Activated B cell treated with CpG ODN at 0.5 μM for 24 hours (primary cell): ENCODE measurements at places on chromosomes 12 and 14. TPM values are rescaled to one million over a fixed set of nuclear protein-coding genes. Genes with fewer than 3 reads are reported as not detected.

DNA sequence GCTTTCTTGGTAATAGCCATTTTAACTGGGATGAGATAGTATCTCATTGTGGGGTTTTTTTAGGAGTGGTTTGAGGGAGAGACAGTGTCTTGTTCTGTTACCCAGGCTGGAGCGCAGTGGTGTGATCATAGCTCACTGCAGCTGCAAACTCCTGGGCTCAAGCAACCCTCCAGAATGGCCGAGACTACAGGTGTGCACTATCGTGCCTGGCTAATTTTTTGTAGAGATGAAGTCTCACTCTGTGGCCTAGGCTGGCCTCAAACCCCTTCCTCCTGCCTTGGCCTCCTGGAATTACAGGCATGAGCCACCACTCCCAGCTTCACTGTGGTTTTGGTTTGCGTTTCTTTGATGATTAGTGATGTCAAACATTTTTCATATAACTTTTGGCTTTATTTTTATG lies 293.6 kb downstream of the ERC1 start:
- peaks cover 6% of the 10 kb centered on the region for H3K36me3 ChIP-seq
- no peaks in the 10 kb centered on the region for H3K27me3 ChIP-seq
- no peak for DNase-seq
- H3K27ac ChIP-seq: no peak overlapping the region
- H3K4me3 ChIP-seq: no peak overlapping the region

DNA sequence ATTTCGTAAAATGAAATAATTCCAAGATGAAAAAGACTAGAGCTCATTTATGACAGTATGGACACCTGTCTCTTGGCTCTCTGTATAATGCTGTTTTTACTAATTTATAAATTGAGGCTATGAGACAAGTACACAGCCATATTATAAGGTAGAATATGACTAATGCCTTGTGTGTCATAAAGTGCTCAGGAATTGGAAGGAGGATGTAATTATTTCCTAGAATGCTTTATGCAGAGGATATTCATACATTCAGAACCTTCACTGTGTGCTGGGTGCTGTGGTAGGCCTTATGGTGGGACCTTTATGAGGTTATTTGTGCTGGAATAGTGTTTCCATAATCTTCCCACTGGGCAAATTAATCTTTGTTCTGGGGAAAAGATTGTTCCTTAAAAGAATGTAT lies 13.3 kb downstream of the PCNX1 start:
- no peak overlapping the region for H3K27ac ChIP-seq
- H3K36me3 ChIP-seq: peaks cover 16% of the 10 kb centered on the region
- no peaks in the 10 kb centered on the region for H3K27me3 ChIP-seq
- no peak overlapping the region for H3K4me3 ChIP-seq
- peaks cover 72% of the 10 kb centered on the region for H3K4me1 ChIP-seq

DNA sequence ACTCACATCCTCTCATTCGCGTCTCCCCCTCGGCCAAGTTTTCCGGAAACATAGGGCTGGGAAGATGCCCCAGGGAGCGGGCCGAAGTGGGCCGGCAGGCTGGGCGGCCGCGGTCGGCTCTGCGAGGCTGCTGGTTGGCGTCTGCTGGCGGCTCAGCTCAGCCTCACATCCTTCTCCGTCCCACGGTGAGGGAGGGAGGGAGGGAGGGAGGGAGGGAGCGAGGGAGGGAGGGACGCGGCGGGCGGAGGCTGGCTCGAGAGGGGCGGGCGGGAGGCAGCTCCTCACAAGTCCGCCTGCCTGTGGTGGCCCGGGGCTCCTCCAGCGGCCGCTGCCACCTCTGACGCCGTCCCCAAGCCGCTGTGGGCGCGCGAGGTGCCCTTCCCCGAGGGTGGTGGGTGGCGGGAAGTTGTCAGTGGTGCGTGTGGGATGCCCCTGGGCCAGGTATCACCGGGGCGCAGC lies 93.8 kb downstream of the RFLNA start:
- no peak overlapping the region for H3K27ac ChIP-seq
- peaks cover 47% of the 10 kb centered on the region for H3K4me1 ChIP-seq
- H3K27me3 ChIP-seq: no peaks in the 10 kb centered on the region
- H3K36me3 ChIP-seq: peaks cover 17% of the 10 kb centered on the region
- H3K4me3 ChIP-seq: peak overlapping the region; percentile 56

DNA sequence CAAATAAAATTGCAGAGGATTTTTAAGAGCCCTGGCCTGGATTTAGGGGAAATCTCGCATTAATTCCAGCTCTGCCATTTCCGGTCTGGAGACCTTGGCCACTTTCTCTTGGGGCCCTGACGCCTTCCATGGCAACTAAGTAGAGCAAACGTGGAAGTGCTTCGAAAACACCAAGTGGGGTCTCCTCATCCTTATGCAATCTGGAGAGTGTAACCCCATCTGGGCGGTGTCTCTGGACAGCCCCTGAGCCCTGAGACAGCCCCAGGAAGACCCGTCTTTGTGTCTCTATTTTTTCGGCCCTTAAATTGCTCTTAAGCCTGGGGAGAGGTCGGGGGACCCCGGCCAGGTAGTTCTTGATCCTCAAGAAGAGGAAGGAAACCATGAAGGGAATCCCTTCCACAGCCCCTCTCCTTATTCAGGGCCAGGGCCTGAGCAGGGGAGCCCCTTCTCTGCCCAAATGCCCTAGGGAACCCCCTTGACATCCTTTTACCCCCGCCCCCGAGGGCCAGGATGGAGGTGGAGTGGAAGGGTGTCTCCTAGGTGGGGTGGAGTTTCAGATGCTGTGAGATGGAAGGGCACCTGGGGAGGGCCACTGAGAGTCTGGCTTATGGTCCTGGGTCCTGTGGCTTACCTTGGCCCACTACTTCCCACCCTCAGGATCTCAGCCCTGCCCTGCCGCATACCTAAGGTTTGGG lies 17.6 kb upstream of the NR4A1 start:
- H3K4me3 ChIP-seq: peak overlapping the region; percentile 75
- H3K27ac ChIP-seq: peak overlapping the region; percentile 83
- peak; percentile 35 for DNase-seq
- H3K4me1 ChIP-seq: peaks cover 50% of the 10 kb centered on the region

RERG gene
- not detected in 2 replicates for total RNA-seq

SLC25A47 gene
- not detected in 2 replicates for total RNA-seq
